ENCODE measurements at places on chromosomes 2 and 18.

DNA sequence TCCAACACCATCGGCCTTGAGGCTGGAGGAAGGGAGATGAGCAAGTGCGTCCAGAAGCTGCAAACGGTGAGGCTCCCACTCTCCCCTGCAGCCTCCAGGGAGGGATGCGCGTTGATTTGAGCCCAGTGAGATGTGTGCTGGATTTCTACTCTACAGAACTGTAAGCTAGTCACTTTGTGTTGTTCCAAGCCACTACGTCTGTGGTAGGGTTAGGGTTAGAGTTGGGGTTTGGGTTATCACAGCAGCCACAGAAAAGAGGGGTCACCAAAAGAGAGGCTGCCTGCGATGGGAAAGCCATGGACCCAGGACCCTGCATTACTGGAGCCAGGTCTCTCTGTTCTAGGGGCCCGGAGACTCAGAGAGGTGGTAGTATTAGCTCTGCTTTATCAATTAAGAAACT, 94.5 kb downstream of the KCNF1 start:
- DNase-seq: no peak

- DNase-seq: no peak
These were observed 28.0 kb upstream of the PIEZO2 start for GRCh38 chr18:11177382-11177781.

- DNase-seq: no peak
These were observed 284.4 kb downstream of the SOX11 start for GRCh38 chr2:5976531-5977065.

DNA sequence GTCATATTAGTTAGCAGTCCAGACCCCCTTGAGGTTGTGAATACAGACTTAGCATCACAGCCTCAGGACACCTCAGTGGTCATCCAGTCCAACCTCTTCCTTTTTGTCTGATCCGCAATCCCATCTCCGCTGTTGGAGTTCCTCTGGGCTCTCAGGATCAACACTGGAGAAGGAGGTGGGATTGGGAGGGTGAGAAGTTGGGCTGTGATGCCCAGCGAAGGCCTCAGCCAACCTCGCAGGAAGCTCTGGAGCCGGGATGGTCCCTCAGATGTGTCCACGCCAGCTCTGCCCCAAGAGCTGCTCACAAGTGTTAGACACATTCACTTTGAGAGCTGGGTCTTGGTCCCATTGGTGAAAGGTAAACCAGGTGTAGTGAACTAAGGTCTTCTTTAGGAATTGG, 74.9 kb upstream of the AFF3 start:
- no peak for DNase-seq

GRCh38 chr2:207409517-207409916, 120.2 kb upstream of the CREB1 start:
- DNase-seq: no peak

GRCh38 chr2:200592406-200593075, 6.7 kb downstream of the AOX1 start:
- no peak for DNase-seq

DNA sequence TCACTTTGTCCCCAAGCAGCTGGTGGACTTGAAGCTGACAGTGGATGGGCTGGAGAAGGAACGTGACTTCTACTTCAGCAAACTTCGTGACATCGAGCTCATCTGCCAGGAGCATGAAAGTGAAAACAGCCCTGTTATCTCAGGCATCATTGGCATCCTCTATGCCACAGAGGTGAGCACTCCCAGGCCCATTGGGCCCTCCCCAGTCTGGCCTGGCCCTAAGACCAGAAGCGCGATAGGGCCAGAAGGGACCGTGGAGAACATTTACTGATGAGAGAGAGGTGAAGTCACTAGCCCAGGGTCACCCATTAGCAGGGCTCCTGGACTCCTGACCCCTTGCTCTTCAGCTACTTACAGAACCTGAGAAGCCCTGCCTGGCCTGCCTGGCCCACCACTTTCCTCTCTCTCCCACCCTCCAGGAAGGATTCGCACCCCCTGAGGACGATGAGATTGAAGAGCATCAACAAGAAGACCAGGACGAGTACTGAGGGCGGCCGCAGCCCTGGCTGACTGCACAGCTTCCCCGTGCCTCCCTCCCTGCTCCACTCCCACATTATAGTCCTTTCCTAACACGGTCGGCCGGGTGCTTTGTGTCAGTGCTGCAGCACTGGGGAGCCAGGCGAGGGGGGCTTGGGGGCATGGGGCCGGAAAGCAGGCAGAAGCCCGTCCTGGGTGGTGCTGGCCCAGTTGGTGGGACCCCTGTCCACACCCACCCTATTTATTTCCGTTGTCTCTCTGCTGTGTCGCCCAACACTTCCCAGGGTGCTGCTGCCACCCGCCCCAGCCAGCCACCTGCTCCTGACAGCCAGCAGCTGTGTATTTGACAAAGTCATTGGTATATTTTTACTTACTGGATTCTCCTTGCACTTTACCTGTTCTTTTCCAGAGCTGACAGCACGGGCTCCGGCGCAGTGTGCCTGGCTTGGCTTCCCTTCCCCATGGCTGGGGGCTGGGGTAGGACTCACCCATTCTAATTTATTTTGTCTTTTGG, 6.6 kb upstream of the TMEM214 start:
- DNase-seq: no peak

DNA sequence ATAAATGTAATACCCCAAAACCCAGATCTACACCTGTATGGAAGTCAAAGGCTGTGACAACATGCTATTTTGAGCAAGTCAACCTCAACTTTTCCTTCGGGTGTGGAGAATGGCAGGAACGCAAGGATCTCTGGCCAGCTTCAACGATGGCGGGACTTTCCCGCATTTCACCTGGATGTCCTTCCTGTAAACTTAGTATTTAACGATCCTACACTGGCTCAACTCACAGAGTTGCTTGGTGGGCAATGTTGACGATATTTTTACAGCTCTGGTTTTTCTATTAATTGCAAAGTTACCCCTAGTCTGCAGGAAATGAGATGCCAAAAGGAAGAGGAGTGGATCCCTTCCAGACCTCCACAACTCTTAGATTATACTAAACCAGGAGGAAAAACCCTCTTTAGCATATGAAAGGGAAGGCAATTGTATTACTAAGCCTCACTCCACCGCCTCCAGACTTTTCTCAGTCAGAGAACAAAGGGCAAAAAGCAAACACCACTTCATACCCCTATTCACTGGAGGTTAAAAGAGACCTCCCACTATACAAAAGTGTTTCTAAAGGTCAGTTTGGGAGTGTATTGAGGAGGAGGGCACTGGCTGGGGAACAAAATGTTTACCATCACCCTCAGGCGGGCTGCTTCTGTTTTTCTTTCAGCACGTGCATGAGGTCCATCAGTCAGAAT, 56.5 kb upstream of the ACVR1 start:
- DNase-seq: no peak

Data from GOT3 (cell line).